ENCODE measurements at places on chromosomes 1 and 21. TPM values are rescaled to one million over a fixed set of nuclear protein-coding genes. Genes with fewer than 3 reads are reported as not detected.

GRCh38 chr1:185644531-185644930 lies 89.7 kb upstream of the HMCN1 start:
- no peaks in the 10 kb centered on the region for H3K4me1 ChIP-seq
- no peak for DNase-seq
- no peak overlapping the region for H3K4me3 ChIP-seq
- H3K27ac ChIP-seq = no peak overlapping the region
- H3K36me3 ChIP-seq = no peaks in the 10 kb centered on the region

- no peaks in the 10 kb centered on the region for H3K4me1 ChIP-seq
- no peaks in the 10 kb centered on the region for H3K36me3 ChIP-seq
- H3K27me3 ChIP-seq = no peaks in the 10 kb centered on the region
- DNase-seq = no peak
- H3K4me3 ChIP-seq = no peak overlapping the region
- no peak overlapping the region for H3K27ac ChIP-seq
Measured at GRCh38 chr1:2777424-2778219, 23.9 kb downstream of the TTC34 start.

LAMC2 gene
- total RNA-seq = 11.9 TPM

GRCh38 chr1:1206376-1206965 lies at the start of gene TNFRSF18:
TSS of gene TNFRSF18 (minus strand) at chr1:1206592. CDS start at chr1:1206571, 21 bp downstream.
- no peaks in the 10 kb centered on the region for H3K36me3 ChIP-seq
- DNase-seq = no peak
- H3K4me1 ChIP-seq = peaks cover 34% of the 10 kb centered on the region
- no peaks in the 10 kb centered on the region for H3K27me3 ChIP-seq
- peak within 1 kb of the TSS; percentile 25 for H3K4me3 ChIP-seq

BROX gene
- total RNA-seq = 35.7 TPM

TMEM82 gene
- total RNA-seq = not detected

DENND4B gene
- 42.8 TPM for total RNA-seq

DDOST gene
- 104 TPM for total RNA-seq

GRCh38 chr1:157240495-157241184 lies 102.4 kb upstream of the ETV3 start:
- no peaks in the 10 kb centered on the region for H3K27me3 ChIP-seq
- no peak for DNase-seq
- no peaks in the 10 kb centered on the region for H3K36me3 ChIP-seq
- H3K27ac ChIP-seq = no peak overlapping the region
- no peaks in the 10 kb centered on the region for H3K4me1 ChIP-seq
- no peak overlapping the region for H3K4me3 ChIP-seq

DNA sequence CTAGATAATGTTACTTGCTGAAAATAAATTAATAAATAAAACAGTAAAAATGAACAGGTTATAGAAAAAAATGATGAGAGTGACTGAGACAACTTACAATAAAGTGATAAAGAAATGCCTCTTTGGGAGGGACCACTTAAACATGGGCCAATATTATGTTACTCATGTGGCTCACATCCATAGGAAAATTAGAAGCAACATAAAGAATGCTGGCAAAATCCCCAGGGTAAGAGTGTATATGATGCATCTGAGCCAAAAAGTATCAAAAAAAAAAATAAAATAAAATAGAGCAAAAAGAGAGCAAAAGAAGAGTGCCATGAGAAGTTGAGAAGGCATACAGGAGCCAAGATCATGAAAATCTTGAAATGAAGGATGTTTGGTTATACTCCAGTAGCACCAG lies 818.0 kb downstream of the LTN1 start:
- no peaks in the 10 kb centered on the region for H3K4me1 ChIP-seq
- H3K27me3 ChIP-seq = no peaks in the 10 kb centered on the region
- H3K4me3 ChIP-seq = no peak overlapping the region
- no peak overlapping the region for H3K27ac ChIP-seq
- no peaks in the 10 kb centered on the region for H3K36me3 ChIP-seq

MANEAL gene
- 1.8 TPM for total RNA-seq

SLAMF6 gene
- total RNA-seq = 0.63 TPM

- H3K27ac ChIP-seq = no peak overlapping the region
- no peaks in the 10 kb centered on the region for H3K27me3 ChIP-seq
- H3K36me3 ChIP-seq = no peaks in the 10 kb centered on the region
Measured at GRCh38 chr1:60911966-60912697, 170.2 kb upstream of the NFIA start.

DNA sequence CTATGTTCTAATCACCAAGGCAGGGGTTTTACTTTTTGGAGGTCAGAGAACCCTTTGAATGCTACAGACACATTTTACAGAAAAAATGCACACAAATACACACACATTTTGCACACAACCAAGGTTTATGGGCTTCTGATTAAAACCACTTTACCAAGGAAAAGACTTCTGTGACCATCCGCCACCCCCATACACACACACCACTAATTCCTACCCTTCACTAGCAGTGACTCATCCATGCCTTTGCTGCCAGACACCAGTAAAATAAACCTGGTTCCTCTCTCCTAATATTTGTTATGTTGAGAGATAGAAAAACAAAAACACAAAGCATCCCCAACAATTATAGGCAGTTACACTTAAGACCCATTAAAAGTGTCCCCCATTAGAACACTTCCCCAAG lies 12.9 kb downstream of the PIGM start:
- no peak for DNase-seq
- no peaks in the 10 kb centered on the region for H3K36me3 ChIP-seq
- no peak overlapping the region for H3K4me3 ChIP-seq

Measured in tibial nerve (tissue), 4 donors.